ENCODE measurements at places on chromosomes 7 and 10.
A peak's percentile ranks its signal among the peaks of the same experiment; 100 is the strongest.

- peak; percentile 96 for DNase-seq
Observed at GRCh38 chr7:135716677-135717238, 11.2 kb downstream of the SLC13A4 start.

GRCh38 chr7:66758950-66759628 lies 18.6 kb downstream of the RABGEF1 start:
- no peak for DNase-seq

- no peak for DNase-seq
Observed at GRCh38 chr7:100711369-100711768, 5.4 kb downstream of the POP7 start.

DNA sequence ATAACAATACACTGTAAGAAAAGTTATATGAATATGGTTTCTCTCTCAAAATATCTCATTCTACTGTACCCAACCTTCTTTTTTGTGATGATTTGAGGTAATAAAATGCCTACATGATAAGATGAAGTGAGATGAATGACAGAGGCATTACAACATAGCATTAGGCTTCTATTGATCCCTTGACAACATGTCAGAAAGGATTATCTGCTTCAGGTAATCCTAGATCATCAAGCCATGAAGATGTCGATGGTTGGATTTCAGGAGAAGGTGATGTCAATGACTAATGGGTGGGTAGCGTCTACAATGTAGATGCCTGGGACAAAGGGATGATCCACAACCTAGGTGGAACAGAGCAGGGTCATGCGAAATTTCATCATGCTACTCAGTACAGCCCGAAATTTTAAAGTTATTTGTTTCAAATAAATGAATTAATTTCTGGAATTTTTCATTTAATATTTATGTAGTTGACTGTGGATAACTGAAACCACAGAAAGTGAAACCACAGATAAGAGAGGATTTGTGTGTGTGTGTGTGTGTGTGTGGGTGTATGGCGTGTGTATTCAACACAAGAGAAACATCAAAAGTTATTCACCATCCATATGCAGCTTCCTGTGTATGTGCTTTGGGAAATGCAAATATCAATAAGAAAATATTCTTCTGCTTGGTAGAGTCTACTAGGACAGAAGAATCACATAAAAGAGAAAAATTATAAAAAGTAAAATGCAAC lies 77.0 kb downstream of the MAGI2 start:
- no peak for DNase-seq

GRCh38 chr10:25017661-25018060 lies 1.2 kb downstream of the THNSL1 start:
- DNase-seq, result no peak

All from astrocyte of the cerebellum (primary cell).